ENCODE measurements at places on chromosomes 2 and 18.

GRCh38 chr2:160647967-160648685 is 154.5 kb upstream of the RBMS1 start:
- DNase-seq, result no peak

- DNase-seq, result no peak
Observed at GRCh38 chr2:48266698-48267097, 263.3 kb upstream of the STON1 start.

- no peak for DNase-seq
Observed at GRCh38 chr2:7896940-7897487, 784.8 kb upstream of the ID2 start.

DNA sequence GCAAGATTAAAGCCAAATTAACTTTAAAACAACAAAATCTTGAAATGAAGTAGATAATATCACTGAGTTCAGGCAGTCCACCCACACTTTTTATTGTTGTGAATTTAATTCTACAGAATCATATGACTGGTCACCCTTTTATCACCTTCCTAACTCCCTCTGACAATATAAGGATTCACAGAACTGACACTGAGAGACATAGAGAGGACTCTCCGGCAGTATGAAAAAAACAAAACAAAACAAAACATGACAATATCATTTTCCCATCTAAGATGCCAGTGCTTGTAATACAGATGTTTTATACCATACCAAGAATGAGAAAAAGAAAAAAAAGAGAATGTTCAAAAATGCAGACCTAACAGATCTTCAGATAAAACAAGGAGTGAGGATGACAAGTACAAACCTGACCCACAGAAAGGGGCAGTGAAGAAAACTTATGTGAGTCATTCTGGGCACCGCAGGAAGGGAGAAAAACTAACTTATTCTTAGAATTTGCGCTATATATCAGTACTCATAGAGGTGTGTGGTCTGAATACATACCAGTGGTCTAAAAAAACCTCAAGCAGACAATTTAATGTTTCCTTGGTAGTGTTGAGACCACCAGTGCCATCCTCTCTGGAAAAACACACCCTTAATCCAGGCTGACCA is 136.6 kb downstream of the ZAP70 start:
- no peak for DNase-seq

- no peak for DNase-seq
Observed at GRCh38 chr18:3538456-3538855, 88.5 kb downstream of the TGIF1 start.

- no peak for DNase-seq
Observed at GRCh38 chr2:105722726-105723297, 21.9 kb upstream of the NCK2 start.

DNA sequence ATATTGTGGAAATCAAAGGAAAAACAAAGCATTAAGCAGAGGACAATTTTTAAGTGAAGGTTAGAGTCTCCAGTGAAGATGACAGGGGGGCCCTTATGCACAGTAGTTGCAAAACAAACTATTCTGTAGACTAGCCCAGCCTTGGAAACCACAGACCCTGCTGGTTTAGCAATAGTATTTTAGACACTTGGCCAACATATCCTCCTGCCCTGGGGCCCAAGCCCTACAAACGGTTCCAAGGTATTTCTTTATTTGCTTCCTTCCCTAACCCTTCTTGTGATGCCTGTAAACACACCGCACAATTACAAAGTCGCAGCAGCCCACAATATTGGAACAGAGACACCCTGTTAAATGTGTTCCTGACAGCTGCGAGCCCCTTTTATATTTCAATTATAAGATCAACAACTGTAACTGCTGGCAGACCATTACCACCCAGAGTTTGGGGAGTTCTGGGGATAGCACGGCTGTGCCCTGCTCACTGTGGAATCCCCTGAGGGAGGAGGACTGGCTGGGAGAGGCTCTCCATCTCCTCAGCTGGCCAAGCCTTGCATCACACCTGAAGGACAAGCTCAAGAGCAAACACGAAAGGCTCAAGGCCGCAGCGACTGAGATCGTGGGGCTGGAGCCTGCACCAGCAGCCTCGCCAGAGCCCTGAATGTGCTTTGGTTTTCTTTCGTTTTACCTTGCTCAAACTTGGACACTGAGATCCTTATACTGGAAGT is 282.2 kb upstream of the ATP5MC3 start:
- DNase-seq, result peak; percentile 45

DNA sequence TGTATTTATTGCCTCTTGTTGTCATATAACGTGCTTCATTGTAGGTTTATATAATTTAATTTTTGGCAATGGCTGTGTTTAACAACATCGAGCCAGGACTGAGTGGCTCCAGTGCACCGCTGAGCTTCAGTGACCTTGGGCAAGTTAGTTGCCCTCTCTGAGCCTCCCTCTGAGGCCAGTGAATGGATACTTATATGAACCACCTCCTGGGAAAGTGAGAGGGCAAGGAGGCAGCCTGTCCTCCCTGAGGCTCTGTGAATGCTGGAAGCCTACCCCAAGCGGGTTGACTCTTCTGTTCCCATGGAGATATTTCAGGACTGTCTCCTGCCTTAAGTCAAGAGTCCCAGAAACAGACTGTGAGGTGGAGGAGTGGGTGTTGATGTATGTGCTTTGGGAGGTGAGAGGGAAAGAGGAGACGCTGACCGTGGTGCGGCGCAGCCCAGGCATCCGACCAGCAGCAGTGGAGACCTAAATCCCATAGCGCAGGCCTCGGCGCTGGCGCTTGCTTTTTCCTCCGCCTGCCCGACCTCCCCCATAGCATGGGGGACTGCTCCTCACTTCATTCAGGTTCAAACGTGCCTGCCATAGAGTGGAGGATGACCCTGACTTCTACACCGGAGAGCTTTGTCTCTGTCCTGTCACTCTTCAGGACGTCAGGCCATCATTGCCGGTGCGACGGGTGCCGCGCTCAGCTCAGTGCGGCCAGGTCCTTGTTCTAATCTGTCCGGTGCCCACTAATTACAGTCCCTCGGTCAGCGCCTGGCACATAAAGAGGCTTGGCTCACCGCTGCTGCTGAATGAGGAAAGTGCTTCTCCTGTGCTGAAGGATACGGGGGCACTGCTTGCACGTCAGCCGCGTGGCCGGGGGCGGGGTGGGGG is 167.3 kb upstream of the HS6ST1 start:
- no peak for DNase-seq

DNA sequence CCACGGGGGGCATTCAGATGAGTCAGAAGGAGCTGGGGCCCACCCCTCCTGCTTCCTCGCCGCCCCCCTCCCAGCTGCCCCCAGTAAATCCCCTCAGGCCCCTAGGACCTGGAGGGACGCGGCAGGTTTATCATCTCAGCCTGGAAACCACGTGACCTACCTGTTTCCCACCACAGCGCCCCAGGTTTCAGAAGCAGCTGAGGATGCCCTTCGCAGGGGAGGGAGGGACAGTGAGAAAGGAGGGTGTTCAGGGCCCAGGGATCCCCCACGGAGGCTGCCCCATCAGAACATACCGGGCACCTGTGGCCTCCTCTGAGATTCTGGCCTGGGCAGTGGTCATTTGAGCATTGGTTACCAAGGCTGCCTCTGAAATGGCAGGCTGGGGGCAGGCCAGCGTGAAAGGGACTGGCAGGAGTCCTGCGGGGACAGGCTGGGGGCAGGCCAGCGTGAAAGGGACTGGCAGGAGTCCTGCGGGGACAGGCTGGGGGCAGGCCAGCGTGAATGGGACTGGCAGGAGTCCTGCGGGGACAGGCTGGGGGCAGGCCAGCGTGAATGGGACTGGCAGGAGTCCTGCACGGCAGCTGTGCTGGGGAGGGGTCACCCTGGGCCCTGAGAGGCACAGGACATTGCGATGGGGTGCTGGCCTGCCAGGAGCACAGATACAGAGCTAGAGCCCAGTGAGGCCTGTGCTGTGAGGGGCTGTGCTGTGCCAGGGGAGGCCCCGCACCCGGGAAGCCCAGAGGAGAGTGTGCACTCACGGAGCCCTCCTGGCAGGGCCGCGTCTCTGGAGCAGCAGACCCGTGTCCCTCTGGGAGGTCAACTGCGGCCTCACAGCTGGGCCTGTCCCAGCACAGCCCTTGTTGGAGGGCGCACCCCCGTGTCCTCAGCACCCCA is 1.6 kb downstream of the NEU4 start:
- DNase-seq, result no peak

DNA sequence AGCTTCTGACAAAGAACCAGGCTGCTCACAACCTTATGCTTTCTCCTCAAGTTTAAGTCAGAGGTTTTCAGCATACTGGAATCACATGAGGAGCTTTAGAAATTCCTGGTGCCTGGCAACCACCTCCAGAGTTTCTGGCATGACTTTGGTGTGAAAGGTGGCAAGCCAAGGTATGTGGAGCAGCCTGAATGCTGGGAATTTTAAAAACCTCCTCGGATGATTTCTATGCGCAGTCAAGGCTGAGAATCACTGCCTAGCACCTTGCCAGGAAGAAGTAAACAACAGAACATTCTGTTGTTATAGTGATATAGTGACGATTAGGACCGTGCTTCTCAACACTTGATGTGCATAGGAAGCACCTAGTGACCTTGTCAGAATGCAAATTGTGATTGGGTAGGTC is 11.7 kb downstream of the CCBE1 start:
- DNase-seq, result peak; percentile 45

DNA sequence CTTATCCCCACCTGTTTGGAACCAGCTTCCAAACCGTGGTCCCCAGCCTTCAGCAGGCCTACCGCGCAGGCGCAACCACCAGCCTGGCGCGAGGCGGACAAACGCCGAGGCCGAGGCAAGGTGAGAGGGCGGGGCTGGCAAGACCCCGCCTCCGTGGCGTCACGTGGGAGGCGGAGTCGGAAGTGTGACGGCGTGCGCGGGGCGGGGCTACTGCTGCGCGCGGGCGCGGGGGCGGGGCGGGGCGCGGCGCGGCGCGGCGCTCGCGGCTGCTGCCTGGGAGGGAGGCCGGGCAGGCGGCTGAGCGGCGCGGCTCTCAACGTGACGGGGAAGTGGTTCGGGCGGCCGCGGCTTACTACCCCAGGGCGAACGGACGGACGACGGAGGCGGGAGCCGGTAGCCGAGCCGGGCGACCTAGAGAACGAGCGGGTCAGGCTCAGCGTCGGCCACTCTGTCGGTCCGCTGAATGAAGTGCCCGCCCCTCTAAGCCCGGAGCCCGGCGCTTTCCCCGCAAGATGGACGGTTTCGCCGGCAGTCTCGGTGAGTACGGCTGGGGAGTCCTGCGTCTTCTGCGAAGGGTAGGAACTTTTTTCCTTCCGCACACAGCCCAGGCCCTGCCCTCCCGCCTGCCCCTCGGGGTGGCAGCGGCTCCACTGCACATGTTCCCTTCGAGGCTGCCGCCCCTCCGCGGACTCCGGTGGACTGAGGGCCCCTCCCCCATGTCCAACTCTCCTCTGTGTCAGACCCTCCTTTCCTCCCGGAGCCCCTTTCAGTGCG is at the start of gene EML4:
Gene EML4 (plus strand): TSS at position 254 of the 774 bp plus-strand sequence. CDS start 259 bp downstream, at position 513.
- peak; percentile 94 for DNase-seq

DNA sequence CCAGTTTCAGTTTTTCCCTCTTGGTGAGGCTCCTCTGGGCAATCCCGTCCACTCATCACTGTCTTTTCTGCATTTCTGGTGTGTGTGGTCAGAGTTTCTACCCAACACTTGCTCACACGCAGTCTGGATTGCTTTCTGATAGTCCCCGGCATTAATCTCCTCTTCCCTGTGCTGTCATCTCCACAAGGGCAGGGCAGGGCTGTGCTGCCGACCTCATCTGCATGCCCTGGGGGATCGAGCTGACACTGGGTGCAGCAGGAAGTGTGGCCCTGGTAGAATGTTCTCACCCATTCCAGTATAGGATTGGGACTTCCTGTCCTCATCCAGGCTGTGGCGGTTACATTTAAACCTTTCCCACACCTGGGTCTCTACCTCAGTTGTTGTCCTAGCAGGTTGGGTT is 80.0 kb upstream of the FAM136A start:
- DNase-seq, result peak; percentile 34

GRCh38 chr2:179796213-179797007 is 65.0 kb downstream of the ZNF385B start:
- DNase-seq, result peak; percentile 11
